ENCODE measurements at places on chromosomes 5 and 9.
A peak's percentile ranks its signal among the peaks of the same experiment; 100 is the strongest.

GRCh38 chr9:37961351-37961750, 57.4 kb upstream of the SLC25A51 start:
- DNase-seq = no peak

DNA sequence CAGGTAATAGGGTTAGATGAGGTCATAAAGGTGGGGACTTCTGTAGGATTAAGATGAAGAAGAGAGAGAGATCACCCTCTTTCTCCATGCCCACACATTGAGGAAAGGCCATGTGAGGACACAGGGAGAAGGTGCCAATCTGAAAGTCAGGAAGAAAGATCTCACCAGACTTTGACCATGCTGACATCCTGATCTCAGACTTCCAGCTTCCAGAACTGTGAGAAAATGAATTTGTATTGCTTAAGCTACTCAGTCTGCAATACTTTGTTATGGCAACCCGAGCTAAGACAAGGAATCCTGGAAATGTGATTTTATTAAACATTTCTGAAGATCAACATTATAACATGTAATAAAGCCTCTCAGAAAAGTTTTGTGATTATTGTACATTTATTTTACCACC, 3.5 kb upstream of the CSNK1G3 start:
- DNase-seq = no peak

DNA sequence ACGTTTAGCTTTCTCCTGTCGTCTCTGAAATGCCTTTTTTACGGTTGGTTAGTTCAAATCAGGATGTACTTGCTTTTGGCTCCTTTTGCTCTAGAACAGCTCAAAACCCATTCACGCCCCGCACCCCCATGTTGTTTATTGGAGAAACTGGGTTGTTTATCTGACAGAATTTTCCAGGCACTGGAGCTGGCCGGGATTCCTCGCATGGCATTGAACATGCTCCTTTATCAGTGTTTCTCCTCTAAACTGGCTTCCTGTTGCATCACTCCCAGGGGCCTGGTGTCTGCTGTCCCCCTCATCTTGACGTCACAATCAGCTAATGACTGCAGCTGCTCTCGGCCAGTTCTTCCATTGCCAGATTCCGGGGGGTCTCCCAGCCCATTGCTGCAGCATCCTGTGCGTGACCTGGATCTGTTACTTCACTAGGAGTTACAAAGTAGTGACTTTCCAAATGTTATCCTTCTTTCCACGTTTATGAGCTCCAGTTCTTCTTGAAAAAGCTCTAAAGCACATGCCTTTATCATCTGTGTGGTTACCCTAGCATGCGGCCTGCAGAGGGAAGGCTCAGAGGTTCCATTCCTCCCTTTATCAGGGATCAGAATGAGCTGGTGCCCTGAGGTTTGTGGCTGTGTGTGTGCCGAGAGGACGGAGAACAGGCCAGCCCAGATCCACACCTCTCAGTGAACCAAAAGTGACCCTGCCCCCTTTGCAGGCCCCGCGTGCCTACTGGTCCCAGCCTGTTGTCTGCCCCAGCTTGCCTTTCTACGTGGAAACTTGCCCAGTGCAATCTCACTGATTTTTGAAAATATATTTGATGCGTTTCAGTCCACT, 27.5 kb downstream of the FAM163B start:
- DNase-seq = no peak

DNA sequence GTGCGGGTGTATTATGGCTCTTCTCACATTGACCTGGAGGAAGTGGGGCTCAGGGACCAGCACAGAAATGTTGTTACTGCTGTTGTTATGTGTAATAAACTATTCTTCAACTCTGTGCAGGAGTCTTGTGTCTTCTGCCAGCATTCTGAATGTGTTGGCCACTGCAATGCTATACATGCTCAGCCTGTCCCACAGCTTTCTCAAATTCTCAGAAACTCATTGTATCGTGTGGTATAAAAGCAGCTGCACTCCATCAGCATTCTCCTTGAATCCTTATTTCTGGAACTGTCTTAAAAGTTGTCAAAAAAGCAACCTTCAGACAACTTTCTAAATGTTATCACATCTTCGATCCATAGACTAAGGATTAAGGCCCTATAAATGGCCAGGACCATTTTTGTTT, 72.0 kb downstream of the ZNF474 start:
- no peak for DNase-seq

DNA sequence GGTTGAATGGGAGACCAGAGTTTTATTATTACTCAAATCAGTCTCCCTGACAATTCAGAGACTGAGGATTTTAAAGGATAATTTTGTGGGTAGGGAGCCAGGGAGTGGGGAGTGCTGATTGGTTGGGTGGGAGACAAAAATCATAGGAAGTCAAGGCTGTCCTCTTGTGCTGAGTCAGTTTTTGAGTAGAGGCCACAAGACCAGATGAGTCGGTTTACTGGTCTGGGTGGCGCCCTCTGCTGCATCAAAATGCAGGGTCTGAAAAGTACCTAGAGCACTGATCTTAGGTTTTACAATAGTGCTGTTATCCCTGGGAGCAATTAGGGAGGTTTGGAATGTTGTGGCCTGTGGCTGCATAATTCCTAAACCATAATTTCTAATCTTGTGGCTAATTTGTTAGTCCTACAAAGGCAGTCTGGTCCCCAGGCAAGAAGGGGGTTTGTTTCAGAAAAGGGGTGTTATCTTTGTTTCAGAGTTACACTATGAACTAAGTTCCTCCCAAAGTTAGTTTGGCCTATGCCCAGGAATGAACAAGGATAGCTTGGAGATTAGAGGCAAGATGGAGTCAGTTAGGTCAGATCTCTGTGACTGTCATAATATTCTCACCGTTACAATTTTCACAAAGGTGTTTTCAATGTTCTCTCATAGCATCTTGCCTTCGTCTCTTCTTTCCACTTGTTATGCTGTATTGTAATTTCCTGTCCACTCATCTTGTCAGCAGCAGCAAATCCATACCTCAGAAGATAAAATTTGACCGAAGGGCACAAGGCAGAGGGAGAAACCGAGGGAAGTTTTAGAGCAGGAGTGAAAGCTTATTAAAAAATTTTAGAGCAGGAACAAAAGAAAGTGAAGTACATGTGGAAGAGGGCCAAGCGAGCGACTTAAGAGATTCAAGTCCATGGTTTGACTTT, 59.2 kb upstream of the CLINT1 start:
- DNase-seq = peak; percentile 12

DNA sequence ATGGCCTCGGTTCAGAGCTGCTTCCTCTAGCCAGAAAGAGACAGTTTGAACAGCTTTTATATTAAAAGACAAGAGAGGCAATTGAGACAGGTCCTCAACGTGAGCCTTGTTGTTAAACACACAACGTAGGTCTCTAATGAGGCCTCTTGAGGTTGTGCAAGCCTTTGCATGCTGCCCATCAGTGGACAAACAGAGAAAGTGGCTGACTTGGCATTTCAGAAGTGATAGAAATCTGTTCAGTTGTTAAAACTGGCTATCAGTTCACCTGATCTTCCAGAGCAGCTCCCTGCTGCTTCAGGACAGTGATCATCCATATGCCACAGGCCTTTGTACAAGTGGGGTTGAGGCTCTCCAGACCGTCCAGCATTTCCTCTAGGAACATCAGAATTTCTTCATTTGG, 58.8 kb downstream of the MROH2B start:
- no peak for DNase-seq

- DNase-seq = peak; percentile 65
These were observed 10.6 kb downstream of the MTAP start for GRCh38 chr9:21812946-21813568.

DNA sequence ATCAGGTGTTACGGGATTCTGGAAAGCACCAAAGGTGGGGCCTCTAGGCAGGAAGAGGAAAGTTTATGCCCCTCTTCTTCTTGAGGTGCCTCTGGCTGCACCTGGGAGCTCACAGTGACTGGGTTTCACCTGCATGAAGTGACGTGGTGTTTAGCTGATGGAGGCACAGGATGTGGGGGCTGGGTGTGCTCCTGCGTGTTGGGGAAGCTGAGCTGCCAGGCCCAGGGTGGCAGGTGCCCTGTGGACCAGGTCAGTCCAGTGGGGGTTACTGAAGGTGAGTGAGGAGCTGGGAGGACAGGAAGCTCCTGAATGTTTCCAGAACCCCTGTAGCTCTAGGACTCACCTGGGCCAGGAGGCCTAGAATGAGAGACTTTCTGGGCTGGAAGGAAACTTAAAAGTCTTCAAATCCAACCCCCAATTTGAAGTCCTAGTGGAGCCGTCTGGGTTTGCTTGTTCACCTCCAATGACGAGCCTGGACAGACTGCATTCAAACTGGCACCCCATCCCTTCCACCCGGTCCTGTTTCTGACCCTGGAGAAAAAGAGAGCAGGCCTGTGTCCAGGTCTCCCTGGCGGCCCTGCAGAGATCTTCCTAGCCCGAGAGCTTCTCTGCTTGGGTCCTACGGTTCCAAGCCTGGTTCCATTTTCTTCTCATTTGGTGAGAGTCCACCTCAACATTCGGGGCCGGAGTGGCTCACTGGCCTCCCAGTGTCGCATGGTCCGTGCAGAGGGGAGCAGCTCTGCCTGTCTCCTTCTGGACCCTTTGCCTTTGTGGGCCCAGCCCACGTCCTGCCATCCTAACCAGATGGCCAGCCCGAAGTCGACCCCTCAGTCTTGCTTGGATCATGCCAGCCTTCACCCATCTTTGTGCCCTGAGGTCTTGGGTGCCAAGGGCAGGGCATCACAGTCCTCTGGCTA, 22.3 kb downstream of the TRAF1 start:
- DNase-seq = no peak

DNA sequence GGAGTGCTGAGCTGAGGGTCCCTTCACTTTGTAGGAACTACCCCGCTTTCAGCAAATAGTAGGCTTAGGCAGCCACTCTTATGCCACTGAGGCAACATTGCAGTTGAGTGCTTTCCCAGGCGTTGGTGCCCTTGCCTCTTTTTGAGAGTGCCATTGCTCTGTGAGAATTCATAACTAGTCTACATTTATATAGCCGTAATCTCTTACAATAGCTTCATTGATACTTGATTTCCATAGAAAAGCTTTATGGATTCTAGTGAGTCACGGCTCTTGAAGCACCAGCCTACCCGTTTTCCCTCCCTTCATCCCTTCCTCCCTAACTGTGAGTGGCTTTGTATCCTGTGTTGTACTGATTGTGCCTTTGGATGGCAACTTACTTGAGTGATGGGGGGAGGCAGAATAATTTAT, 283.9 kb downstream of the AOPEP start:
- DNase-seq = peak; percentile 83

DNA sequence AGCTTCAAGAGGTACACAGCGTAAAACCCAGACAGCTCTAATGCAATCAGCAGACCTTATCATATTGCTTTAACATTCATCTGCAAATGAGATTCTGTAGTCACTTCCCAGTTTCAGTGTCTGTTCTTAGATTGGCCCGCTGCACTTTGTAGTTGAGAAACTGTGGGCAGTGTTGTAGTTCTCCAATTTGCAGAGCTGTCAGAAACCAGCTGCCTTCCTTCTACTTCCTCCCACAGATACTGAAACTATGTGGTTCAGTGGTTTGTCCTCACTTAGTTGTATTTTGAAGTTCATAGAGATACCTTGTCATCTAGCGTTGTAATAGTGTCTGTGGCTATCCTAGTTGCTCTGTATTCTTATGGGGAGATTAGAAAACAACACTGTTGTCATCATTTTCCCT, 39.6 kb upstream of the TRIM36 start:
- DNase-seq = no peak

DNA sequence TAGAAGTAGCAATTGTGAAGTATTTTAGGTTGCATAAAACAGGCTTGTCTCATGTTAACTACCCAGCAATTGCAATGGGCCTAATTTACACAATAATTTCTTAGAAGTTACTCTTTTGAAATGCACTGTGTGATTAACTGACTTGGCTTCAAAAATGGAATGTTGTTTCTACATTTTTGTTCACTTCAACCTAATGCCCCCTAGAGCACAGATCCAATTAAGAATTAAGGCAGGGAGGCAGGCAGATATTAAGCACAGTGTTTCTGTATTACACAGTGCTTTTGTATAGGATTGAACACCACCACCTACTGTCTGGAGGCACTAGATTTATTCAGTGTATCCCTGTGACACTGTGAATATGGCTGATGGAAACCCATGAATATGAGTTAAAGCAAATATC, 302.1 kb downstream of the FBXL17 start:
- DNase-seq = no peak

DNA sequence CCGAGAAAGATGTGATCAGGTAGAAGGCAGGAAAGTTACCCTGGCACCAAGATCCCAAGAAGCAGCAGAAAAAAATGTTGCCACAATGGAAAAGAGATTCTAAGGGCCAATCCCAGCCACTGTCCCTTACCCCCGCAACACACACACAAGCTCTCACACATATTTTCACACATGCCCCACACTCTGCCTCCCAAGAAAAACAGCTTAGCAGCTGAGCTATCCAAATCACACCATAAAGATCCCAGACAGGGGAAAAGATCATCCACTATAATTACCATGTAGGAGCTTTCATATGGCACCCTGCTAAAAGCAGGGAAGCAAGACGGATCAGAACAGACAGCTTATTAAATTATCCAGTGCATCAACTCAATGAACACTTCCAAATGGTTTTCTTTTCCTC, 143.4 kb downstream of the FAM114A2 start:
- no peak for DNase-seq

DNA sequence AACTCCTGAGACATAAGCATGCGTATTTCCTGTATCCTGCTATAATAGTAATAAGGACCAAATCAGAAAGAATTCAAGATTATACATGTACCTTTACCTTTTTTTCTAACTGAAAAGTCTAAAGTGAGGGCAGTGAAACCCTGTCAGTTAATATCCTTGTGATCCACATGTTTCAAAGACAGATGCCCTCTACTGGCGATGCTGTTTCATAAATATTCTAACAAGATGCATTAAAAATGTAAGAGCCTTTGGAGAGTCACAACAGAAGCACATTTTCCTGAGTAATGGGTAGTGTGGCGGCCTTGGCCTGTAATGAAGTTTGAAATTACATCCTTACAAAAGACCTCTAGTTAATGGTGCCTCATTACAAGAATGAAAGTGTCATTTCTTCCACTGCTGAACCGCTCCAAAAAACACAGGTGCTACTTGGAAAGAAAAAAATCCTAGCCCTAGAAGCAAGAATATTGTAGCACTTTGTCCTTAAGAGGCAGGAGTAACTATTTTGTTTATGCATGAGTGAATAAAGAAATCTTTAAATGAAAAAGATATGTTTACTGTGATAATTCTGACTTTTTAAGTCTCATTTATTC, 232.6 kb downstream of the EPB41L4A start:
- peak; percentile 70 for DNase-seq

DNA sequence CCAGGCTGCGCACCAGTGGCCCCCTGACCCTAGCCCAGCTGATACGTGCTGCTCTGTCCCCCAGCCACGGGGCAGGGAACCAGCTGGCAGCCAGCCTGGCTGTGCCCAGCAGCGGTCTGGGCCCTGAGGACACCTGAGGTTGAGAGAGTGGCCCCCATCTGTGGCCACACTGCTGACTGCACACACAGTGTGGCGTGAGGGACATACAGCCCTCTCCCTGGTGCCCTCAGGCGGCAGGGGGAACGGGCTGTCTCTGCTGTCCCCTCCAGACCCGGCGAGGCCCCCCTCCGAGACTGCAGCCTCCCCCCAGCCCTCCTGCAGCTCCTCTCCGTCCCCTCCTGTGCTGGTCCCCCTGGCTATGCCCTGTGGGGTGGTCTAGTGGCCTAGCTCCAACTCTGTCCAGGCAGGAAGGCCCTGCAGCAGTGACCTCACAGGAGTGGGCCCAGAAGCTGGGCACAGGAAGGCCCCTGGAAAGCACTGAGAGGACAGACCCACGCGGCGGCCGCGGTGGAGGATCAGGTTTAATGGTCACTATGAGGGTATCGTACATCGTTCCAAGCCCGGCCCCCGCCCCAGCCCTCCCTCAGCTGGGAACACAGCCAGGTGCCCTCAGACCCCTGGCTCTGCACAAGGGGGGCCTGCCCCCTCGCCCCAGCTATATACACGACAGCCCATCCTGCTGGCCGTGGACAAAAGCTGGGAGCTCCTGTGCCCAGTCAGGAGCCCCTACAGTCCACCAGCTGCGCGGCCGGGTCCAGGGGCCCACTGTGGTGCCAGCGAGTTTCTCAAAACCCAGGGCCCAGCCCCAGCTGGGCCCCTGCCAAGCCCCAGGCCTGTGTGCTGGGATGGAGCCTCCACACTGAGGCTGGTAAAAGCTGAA, 6.8 kb upstream of the ENTPD8 start:
- DNase-seq = no peak
